ENCODE measurements at places on chromosomes 13 and 19.
A peak's percentile ranks its signal among the peaks of the same experiment; 100 is the strongest.

DNA sequence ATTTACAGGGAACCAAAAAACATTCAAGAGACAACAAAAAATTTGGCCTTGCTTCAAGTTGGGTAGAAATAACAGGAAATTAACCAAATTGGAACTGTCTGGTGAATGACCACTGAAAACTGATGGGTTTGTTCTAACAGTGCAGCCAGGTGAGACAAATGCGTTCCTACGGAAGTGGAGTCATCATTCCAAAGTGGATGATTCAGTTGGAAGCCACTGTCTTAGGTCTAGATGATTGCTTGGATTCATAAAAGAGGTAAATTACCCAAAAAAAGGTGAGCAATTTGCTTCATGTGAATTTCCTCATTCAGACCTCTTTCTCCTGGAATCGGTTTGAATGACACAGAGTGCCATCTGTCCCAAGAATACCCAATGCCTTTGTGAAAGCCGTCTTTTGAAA lies 87.1 kb upstream of the IPO5 start:
- DNase-seq, result no peak

GRCh38 chr13:34044660-34045080 lies 226.7 kb downstream of the RFC3 start:
- DNase-seq, result peak; percentile 16

- DNase-seq, result no peak
Measured at GRCh38 chr13:36998624-36999041, 507 bp downstream of the ALG5 start.

- DNase-seq, result no peak
Measured at GRCh38 chr19:46862974-46863632, 2.3 kb downstream of the ARHGAP35 start.

GRCh38 chr19:4678881-4679790 lies 9.0 kb upstream of the MYDGF start:
- DNase-seq, result no peak

DNA sequence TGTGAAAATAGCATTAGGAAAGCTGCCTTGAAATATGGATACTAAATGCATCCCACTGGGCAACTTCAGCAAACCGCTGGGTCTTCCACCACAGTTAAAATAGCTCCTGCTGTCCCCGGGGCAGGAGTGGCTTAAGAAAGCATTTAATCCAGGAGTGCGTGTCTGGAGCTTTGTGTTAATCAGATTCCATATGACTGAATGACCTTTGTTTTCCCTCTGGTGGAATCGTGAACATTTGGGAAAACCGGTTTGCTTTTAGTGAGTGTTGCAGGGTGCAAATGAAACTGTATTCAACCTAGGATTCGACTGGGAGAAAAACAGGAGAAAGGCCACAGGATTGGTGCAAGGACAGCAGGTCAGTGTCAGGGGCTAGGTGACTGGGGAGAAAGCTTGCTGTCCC lies 237.6 kb upstream of the MAB21L1 start:
- DNase-seq, result no peak

- no peak for DNase-seq
Measured at GRCh38 chr19:49642492-49643035, 555 bp downstream of the SCAF1 start.

DNA sequence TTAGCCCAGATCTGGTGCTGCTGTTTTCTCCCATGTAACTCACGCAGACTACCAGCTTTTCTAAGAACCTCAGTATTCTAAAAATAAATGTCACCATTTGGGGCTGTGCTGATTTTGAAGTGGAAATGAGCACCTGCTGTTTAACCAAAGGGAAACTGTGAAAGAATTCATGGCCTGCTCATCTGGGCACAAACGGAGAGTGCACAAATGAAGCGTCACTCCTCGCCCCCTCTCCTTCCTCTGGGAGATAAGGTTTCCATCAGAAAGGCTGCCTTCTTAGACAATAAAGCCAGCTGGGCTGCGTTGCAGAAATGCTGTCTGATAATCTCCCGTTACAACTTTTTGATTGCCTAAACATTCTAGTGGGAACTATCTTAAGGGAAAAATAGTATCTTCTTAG lies 73.7 kb upstream of the SLC15A1 start:
- no peak for DNase-seq

GRCh38 chr13:112796190-112796915 lies 106.5 kb downstream of the ATP11A start:
- DNase-seq, result no peak

- no peak for DNase-seq
Measured at GRCh38 chr13:20812890-20813289, 39.1 kb upstream of the EEF1AKMT1 start.

GRCh38 chr19:16325161-16325527 lies 518 bp downstream of the KLF2 start:
- DNase-seq, result no peak

GRCh38 chr13:94544922-94545321 lies 51.0 kb downstream of the TGDS start:
- no peak for DNase-seq

GRCh38 chr13:21616880-21617279 lies 12.9 kb upstream of the MICU2 start:
- no peak for DNase-seq

DNA sequence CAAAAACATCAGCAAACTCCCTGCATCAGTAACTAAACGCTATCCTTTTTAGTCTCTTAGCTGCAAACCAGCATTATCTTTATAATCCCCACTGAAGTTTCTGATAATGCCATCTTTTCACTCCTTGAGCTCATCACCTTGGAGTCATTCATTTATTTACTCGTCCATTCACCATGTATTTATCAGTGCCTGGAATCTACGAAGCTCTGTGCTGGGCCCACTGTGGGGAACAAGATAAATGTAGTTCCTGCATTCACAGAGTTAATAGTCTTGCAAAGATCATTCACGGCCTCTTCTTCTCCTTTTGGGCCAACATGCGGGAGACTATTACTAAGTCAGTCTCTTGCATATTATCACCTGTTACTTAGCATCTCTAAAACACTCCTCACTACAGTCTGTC lies 89.4 kb downstream of the HS6ST3 start:
- no peak for DNase-seq

DNA sequence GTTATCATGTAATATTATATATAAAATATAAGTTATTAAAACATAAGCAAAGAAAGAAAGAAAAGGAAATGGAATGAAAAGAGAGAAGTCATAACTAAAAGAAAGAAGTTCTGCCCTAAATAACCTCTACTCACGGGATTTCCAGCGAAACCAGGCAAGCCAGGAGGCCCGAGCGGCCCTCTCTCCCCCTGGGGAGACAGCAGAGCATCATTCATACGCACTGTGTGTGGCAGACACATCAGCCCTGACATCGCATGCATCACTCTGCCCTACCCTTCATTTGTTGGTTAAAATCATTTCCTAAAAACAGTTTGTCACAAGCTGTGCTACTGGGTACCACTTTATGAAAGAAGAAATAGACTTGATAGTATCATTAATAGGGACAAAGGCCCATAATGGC lies 95.2 kb downstream of the COL4A1 start:
- DNase-seq, result no peak

DNA sequence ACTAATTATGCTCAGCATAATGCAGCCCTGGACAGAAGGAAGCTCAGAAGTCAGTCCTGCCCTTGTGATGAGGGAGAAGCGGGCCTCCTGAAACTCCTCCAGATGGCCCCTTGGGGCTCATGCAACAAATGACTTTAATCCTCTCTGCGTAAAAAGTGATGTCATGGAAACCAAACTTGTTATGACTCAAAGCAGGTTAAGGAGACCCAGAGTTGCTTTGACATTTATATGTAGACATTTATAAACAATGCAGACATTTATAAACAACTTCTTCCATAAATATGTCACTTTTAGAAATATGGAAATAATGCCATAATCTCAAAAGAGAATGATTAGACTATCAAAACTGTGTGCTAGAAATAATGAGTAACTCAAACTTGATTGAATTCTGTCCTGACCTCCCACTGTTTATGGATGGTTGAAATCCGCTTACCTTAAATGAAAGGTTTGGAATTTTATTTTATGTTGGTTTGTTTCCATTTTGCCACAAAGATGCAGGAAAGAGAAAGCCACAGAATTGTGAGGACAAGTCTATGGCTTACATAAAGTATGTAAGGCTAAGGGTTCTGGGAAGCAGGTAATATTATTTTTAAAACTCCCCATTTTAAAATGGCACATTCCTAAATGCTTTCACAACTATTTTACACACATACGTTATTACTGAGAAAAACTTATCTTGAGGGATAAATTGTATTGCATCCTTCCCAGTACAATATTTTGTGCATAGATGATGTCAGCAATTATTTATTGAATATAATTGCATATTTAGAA lies 73.7 kb downstream of the CYSLTR2 start:
- DNase-seq, result no peak

- no peak for DNase-seq
Measured at GRCh38 chr13:37716420-37717195, 118.0 kb upstream of the POSTN start.

DNA sequence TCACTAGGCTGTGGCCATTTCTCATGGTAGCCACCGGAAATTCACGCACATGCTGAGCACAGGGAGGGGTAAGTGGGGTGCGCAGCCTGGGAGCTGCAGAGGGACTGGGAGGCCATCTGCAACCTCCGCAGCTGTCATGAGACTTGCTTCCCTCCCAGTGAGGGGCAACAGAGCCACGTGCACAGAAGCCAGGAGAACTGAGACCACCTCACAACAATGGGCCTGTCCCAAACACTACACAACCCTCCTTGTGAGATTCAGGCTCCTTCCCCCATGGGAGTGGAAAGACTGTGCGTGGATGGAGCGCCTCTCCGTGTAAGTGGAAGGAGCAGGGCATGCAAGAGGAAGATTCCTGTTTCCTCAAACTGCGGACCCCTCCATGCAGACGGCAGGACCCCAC lies 8.8 kb downstream of the C3 start:
- no peak for DNase-seq

GRCh38 chr19:20359933-20360720 lies 193.1 kb downstream of the ZNF486 start:
- DNase-seq, result no peak

- DNase-seq, result peak; percentile 87
Measured at GRCh38 chr19:4976401-4977298, 7.7 kb downstream of the KDM4B start.

GRCh38 chr13:73767747-73768315 lies 366.4 kb downstream of the KLF12 start:
- no peak for DNase-seq

GRCh38 chr13:94249512-94249911 lies 230.0 kb downstream of the DCT start:
- peak; percentile 93 for DNase-seq

- no peak for DNase-seq
Measured at GRCh38 chr19:11268783-11269267, 6.5 kb upstream of the DOCK6 start.

- DNase-seq, result peak; percentile 91
Measured at GRCh38 chr19:40716031-40716481, 630 bp downstream of the COQ8B start.

DNA sequence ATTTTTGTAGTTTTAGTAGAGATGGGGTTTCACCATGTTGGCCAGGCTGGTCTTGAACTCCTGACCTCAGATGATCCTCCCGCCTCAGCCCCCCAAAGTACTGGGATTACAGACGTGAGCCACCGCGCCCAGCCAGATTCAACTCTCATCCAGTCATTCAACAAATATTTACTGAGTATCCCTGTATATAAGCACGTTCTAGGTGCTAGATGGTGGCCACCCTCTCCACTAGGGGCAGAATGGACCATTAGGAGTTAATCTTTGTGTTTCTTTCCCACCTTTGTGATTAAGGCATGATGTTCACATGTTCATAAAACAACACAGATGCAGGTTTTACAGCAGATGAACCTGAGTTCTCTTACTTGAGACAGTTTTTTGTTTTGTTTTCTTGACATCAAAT lies 7.3 kb downstream of the SHKBP1 start:
- no peak for DNase-seq

- DNase-seq, result peak; percentile 26
Measured at GRCh38 chr13:67140006-67140405, 90.1 kb downstream of the PCDH9 start.

DNA sequence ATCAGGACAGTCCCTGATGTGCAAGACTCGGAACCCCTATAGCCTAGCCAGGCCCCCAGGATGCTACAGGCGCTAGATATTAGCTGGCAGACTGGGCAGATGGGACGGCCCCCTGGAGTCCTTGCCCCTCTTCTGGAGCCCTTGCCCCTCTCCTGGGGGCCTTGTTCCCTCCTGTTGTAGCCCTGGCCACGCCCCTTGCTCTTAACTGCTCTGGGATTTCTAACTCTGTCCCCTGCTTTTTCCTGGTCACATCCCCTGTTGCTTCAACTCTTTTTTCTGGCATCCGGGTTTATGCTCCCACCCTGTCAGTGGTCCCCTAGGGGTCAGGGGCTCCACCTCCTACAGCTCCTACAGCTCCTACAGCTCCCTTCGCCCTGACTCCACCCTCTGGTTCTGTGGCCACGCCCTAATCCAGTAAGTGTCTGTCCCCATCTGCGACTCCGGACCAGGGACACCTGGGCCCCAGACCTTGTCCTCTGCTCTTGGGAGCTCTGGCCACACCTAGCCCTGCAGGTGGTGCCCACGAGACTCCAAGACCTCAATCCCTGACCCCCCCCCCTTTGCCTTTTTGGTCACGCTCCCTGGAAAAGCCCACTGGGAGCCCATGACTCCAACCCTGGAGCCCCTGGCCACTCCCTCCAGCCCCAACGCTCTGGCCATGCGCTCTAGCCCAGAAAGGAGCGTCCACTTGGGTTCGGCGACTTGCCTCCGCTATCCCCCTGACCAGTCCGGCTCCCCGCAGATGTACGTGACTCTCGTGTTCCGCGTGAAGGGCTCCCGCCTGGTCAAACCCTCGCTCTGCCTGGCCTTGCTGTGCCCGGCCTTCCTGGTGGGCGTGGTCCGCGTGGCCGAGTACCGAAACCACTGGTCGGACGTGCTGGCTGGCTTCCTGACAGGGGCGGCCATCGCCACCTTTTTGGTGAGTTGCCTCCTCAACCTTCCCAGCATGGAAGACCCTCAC lies 6.8 kb downstream of the PLPPR2 start:
- no peak for DNase-seq

DNA sequence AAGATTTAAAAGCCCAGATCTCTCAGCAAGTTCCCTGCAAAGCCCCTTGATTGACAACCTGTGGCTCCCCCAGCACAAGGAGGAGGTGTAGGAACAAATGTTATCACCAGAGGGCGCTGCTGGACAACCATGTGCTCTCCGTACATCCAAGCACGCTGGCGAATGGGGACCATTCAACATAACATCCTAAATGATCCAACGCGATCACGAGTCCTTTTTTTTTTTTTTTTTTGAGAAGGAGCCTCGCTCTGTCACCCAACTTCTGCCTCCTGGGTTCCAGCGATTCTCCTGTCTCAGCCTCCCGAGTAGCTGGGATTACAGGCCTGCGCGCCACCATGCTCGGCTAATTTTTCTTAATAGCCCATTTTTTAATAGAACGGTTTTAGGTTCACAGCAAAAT lies 52.0 kb downstream of the NWD1 start:
- peak; percentile 6 for DNase-seq

Data from epithelial cell of proximal tubule (primary cell).